ENCODE measurements at places on chromosomes 13 and 19.

- DNase-seq = no peak
Measured at GRCh38 chr19:39546599-39546998, 6.6 kb upstream of the EID2 start.

DNA sequence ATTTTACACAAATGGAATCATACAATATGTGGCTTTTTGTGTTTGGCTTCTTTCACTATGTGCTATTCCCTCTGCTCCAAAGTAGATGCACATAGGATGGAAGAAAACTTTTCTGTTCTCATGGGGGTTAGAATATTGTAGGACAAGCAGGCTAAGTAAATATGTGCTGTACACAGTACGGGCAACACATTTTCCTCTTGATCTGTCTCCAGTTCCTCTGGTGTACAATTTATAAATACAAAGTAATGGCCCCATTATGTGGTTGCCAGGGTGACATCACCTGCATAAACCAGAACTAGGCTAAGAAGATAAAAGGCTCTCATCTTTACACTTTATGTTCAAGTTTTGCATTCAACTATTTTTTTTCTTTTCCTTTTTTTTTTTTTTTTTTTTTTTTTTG lies 41.0 kb upstream of the SOX21 start:
- DNase-seq = no peak

GRCh38 chr13:86080340-86080995 lies 281.2 kb upstream of the SLITRK6 start:
- DNase-seq = no peak

- no peak for DNase-seq
Measured at GRCh38 chr13:20148501-20149183, 12.2 kb downstream of the GJA3 start.

- DNase-seq = no peak
Measured at GRCh38 chr19:15292847-15293582, 39.3 kb downstream of the BRD4 start.

DNA sequence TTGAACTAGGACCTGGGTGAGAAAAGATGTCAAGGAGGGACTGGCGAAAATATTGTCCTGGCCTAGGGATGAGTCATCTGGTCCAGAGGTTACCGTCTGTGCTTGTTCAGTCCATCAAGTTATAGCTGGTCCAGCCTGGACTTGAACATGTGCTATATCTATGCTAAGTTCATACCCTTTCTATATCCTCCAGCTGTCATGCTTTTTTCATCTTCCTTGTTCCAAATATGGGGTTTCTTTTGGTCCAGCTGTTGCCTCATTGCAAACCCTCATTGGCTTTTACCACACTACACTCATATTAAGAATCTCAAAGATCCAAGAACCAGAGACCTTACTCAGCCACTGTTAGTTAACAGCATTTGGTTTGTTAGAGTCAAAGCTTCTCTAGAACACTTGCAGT lies 19.1 kb upstream of the KLF12 start:
- DNase-seq = no peak

- no peak for DNase-seq
Measured at GRCh38 chr13:94395860-94396259, 83.6 kb downstream of the DCT start.

- DNase-seq = no peak
Measured at GRCh38 chr19:3013263-3013725, 15.8 kb downstream of the TLE2 start.

GRCh38 chr13:113605866-113606438 lies 21.4 kb downstream of the TFDP1 start:
- DNase-seq = no peak

- no peak for DNase-seq
Measured at GRCh38 chr19:31175564-31176348, 173.5 kb downstream of the TSHZ3 start.

DNA sequence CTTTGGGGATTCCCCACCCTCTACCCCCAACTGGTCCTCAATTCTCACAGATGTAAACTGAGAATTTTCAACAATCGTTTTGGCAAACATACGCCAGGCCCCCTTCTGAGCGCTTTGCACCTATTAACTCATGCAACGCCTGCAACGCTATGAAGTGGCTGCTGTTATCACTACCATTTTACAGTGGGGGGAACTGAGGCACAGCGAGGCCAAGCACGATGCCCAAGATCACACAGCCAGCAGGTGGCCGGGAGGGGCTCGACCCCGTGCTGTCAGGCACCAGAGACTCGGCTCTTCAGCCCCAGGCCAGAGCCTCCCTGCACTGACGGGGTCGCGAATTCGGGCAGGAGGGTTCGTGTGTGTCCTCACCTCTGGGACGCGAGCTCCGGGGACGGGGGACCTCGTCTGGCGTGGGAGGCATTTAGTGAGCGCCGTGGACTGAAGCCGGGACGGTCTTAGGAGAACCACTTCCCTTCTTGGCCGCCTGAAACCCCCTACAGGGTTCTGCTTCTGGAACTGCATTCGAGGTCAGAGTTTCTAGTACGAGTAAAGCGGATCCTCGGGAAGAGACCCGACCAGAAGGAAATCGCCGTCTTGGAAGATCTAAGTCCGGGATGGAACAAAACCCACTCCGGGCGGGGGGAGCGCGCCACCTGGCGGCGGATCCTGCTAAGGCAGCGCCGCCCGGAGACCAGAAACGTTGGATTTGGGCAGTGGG lies 21.0 kb downstream of the ZNF114 start:
- no peak for DNase-seq

DNA sequence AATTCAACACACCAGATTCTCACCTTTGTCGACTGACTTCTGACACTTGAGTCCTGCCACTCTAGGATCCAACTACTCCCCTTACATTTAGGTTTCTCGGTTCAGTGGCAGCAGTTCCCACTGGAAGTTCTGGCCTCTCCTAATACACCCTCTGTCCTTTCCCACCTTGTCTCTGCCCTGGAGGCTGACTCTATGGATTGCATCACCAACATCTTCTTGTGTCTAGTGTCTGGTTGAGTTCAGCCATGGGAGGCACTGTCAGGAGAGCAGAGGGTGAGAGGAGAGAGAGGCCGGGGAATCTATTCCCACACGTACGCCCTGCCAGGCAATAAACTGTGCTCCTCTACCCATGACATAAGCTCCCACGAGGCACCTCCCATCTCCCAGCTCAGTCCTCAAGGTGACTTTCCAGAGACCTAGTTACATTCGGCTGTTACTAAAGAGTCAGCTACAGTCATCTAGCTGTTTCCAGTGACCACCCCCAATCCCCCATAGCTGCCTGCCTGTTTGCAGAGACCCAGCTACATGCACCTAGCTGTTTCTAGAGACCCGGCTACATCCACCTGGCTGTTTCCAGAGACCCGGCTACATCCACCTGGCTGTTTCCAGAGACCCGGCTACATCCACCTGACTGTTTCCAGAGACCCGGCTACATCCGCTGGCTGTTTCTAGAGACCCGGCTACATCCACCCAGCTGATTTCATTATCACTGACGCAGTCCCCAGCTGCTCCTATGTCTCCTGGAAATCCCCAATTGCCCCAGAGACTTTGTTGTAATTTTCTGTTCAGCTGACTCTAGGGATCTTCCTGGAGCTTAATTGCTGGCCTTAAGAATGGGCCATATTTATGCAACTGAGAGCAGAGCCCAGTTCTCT lies 8.1 kb upstream of the LILRB4 start:
- no peak for DNase-seq

- DNase-seq = no peak
Measured at GRCh38 chr19:37864501-37864900, 41.9 kb downstream of the WDR87 start.

DNA sequence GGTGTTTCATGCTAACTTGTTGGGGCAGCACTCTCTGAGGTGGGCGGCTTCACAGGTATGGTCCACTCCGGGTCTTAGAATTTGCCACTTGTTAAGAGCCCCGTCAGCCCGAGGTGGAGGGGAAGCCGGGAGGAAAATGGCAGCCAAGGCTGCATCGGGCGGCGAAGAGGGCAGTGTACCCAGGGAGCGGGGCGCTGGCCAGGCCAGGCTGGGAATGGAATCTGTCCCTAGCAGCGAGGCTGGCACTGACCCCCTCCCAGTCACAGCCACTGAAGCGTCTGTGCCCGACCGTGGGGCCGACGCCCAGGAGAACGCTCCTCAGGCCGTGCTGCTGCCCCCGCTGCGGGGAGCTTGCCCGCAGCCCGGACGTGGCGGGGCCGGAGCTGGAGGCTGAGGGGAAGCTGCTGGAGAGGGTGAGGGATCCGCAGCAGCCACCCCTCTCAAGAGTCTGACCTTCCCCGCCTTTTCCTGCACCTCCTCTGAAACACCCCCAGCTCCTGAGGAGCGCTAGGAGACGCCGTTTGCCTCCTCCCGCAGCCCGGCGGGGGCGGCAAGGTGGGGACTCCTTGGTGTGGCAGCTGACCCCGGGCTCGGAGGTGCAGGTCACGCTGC lies 313.8 kb upstream of the SPRY2 start:
- DNase-seq = no peak

DNA sequence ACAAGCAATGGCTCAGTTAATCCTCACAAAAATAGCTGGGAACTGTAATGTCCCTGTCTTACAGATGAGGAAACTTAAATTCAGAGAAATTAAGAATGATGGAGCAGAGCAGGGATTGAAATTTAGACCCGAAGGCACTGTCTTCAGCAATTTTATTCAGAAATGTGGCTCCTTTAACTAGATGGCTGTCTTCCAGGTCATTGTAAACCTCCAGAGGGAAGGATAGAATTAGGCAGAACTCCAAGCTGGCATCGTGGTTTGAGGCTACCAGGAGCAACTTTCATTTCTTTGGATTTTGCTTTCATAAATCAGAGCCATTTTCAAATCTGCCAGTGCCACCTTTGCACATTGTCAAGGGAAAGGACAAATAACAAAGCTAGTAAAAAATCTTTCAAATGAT lies 339.0 kb downstream of the DCT start:
- DNase-seq = no peak

- DNase-seq = no peak
Measured at GRCh38 chr13:74450525-74450845, 316.3 kb upstream of the KLF12 start.

- no peak for DNase-seq
Measured at GRCh38 chr19:35693835-35694599, 10.3 kb upstream of the ZBTB32 start.

DNA sequence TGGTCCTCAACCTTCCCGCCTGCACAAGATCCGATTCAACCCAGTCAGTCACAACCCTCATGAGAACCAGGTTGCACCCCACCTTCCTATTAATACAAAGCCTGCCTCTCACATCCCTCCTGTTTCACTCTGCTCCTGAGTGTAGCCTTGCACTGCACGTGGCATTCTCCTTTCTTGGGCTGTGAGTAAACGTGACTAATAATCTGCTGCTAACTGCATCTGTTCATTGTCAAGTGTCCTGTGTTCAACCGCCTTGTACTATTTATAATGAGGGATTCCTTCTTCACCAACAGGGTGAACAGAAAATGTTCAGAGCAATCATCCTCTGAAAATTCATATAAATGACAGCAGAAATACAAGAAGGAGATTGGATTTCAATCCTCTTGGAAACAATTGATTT lies 1608.2 kb downstream of the SLITRK5 start:
- DNase-seq = no peak

GRCh38 chr13:74026753-74027152 lies 107.5 kb downstream of the KLF12 start:
- DNase-seq = peak; percentile 16

DNA sequence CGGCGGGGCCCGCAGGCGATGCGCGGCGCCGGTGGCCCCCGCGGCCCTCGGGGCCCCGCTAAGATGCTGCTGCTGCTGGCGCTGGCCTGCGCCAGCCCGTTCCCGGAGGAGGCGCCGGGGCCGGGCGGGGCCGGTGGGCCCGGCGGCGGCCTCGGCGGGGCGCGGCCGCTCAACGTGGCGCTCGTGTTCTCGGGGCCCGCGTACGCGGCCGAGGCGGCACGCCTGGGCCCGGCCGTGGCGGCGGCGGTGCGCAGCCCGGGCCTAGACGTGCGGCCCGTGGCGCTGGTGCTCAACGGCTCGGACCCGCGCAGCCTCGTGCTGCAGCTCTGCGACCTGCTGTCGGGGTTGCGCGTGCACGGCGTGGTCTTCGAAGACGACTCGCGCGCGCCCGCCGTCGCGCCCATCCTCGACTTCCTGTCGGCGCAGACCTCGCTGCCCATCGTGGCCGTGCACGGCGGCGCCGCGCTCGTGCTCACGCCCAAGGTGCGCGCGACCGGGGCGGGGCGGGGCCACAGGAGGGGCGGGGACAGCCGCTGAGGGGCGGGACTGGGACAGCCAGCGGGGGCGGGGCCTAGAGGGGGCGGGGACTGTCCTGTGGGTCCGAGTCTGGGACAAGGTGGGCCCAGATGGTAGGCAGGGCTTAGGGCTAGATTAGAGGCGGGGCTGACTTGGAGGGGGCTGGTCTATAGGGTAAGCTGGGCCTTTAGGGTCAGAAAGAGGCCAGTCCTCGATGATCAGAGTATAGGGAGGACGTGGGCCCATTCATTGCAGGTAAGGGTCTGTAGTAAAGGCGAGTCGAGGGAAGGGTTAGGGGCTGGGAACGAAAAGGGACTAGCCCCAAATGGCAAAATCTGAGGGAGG lies 5.1 kb downstream of the GRIN2D start:
- no peak for DNase-seq

GRCh38 chr13:45936621-45937020 lies 85.1 kb upstream of the SIAH3 start:
- no peak for DNase-seq

DNA sequence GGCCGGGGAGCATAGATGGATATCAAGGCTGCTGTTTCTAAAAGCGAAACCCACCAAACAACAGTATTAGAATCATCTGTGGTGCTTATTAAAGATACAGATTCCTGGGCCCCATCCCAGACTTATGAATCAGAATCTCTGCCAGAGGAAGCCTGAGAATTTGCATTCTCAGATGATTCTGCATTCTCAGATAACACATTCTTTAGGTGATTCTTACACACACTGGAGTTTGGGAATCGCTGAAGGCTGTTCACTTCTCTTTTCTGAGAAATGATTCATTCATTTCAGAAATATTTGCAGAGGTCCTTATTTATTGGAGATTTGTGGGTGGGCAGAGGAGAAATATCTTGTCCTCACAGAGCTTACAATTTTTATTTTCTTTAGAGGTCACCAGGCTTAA lies 24.4 kb downstream of the ALOX5AP start:
- DNase-seq = no peak

GRCh38 chr13:21461131-21461530 lies 2.0 kb upstream of the ZDHHC20 start:
- DNase-seq = no peak

DNA sequence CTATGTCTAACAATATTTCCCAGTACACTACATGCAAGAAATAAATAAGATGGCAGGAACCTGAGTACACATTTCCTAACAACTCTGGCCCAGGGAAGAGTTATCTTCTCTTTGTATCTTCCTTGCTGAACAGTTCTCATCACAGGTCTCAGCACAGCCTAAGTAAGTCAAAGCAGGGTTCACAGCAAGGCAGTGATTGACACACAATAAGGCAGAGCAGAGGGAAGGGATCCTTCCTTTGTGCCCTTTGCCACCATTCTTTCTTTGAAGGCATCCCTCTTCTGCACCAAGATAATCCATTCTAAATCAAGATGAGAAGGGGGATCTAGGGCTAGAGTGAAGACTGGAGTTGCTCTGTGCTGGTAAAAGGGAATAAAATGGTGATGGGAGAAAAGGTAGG lies 73.4 kb upstream of the TRPC4 start:
- no peak for DNase-seq

GRCh38 chr13:110337247-110337646 lies 30.2 kb downstream of the COL4A2 start:
- DNase-seq = no peak
